RWPE2 (cell line): ENCODE measurements at places on chromosomes 16 and 17.
A peak's percentile ranks its signal among the peaks of the same experiment; 100 is the strongest.

DNA sequence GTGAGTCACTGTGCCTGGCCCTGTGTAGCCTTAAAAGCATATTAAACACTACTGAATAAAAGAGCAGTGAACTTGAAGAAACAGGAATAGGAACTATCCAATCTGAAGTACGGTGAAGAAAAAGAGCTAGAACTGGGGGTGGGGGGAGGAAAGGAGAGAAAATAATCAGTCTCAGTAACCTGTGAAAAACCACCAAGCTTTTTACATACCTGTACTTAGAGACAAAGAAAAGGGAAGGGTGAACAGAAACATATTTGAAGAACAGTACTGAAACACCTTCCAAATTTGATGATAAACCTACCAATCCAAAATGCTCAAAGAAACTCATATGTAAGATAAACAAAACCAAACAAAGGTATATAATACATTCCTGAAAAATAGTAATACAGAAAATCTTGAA lies 77.5 kb downstream of the USP32 start:
- no peak for DNase-seq

- DNase-seq: no peak
Observed at GRCh38 chr17:15516150-15516549, 47.1 kb downstream of the TVP23C start.

- no peak for DNase-seq
Observed at GRCh38 chr17:13546851-13547250, 54.9 kb downstream of the HS3ST3A1 start.

DNA sequence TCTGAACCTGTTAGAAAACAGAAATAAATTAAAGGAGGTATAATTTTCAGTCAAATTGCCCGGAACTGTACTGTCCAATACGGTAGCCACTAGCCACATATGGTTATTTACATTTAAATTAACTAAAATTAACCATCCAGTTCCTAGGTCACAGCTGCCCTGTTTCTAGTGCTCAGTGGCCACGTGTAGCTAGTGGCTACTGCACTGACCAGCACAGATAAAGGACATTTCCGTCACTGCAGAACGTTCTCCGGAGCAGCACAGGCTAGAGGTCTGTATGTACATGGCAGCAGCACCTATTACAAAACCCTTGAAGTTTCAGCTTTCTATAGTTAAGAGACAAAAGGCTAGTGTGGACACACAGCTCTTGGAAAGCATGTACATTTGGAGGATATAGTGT lies 33.7 kb downstream of the CPSF4L start:
- no peak for DNase-seq

DNA sequence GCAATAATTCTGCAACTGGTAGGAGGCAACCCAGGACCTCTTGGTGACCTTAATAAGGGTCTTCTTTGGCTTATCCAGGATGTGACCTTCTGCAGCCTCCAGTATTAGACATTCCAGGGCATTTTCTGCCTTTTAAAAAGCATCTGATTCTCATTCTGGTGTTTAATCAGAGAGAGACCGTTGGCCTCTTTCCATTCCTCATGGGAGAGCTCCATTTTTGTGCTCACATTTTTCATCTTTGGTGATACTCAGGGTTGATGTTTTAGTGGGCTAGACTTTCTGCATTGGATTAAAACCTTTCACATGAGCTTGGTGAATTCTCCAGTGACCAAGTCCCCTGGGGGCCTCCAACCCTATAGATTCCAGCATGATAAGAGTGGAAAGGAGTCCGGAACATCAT lies 150.2 kb upstream of the CACNG5 start:
- no peak for DNase-seq

GRCh38 chr16:53991754-53992378 lies 287.9 kb downstream of the FTO start:
- DNase-seq: no peak

DNA sequence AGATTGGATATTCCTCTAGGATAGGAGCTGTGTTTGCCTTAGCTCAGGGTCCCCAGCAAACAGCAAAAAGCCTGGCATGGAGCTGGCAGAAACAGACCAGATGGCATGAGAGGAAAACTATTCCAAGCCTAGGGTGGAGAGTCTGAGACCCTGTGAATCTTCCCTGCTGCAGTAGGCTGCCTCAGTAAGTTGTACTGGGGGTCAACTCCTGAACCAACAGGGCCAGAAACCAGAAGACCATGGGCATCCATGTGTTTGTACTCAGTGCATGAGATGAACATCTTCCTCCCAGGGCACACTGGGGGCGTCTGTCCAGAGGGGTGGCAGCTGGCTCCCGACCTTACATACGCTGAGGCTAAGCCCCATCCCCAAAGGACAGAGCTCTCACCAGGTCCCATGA lies 214.4 kb downstream of the C16orf78 start:
- DNase-seq: peak; percentile 33

GRCh38 chr17:909642-910323 lies 69.8 kb downstream of the NXN start:
- no peak for DNase-seq
